ENCODE measurements at places on chromosomes 11 and 22.

GRCh38 chr11:34203377-34203871, 98.0 kb downstream of the NAT10 start:
- peak; percentile 25 for DNase-seq
- H3K27ac ChIP-seq: no peak overlapping the region
- H3K4me3 ChIP-seq: no peak overlapping the region

- DNase-seq: no peak
- H3K27ac ChIP-seq: no peak overlapping the region
These were observed 4.1 kb upstream of the CELSR1 start for GRCh38 chr22:46541536-46541935.

GRCh38 chr11:28296426-28296825, 188.2 kb downstream of the METTL15 start:
- H3K4me1 ChIP-seq: no peaks in the 10 kb centered on the region
- H3K27ac ChIP-seq: no peak overlapping the region
- H3K4me3 ChIP-seq: no peak overlapping the region
- peaks cover 47% of the 10 kb centered on the region for H3K36me3 ChIP-seq

- no peaks in the 10 kb centered on the region for H3K27me3 ChIP-seq
- DNase-seq: peak; percentile 30
- H3K36me3 ChIP-seq: no peaks in the 10 kb centered on the region
- H3K27ac ChIP-seq: no peak overlapping the region
- H3K4me3 ChIP-seq: no peak overlapping the region
- peaks cover 17% of the 10 kb centered on the region for H3K4me1 ChIP-seq
These were observed 386.3 kb downstream of the ETS1 start for GRCh38 chr11:128201009-128201408.

DNA sequence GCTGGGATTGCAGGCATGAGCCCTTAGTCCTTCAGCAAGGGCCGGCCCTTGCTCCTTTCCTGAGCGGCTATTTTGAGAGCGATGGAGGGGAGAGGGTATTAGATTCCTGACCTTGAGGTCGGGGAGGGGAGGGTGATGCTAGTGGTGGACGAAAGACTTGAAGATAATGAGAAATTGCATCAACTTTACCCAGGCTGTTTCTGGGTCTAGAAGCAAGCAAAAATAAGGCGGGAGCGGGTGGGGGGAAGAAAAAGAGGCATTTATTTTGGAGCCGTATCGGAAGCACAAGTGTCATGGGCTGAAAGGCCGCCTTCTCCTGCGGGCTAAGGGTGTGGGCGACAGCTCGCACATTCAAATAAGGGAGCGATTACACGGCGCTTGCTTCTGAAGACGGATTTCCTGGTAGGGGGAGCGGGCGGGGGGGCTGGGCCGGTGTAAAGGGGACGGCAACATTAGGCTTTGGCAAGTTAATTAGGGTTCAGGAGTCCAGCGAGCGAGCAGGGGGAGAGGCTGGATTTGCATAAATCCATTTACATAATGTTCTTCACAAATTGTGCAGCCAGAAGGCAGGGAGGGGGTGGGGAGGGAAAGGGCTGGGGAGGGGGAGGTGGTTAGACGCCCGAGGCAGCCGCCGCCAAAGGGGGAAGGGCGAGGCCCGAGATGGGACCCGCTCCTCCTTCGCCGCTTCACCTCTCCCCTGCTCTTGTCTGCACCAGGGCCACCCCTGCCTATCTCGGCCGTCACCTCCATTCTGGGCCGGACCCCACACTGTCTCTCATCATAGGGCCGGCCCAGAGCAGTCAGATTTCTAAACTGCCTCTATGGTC, 245.9 kb downstream of the MIAT start:
- H3K36me3 ChIP-seq: peaks cover under 1% of the 10 kb centered on the region
- peaks cover 6% of the 10 kb centered on the region for H3K4me1 ChIP-seq
- H3K4me3 ChIP-seq: no peak overlapping the region
- H3K27ac ChIP-seq: no peak overlapping the region

DNA sequence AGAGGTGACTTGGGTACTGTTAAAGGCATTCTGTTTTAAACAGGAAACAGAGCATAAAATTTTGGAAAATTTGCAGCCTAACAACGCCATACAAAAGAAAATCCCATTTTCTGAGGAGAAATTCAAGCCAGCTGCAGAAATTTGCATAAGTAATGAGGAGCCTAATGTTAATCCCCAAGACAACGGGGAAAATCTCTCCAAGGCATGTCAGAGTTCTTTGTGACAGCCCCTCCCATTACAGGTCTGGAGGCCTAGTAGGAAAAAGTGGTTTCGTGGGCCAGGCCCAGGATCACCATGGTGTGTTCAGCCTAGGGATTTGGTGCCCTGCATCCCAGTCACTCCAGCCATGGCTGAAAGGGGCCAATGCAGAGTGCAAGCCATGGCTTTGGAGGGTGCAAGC, 1333.1 kb upstream of the TENM4 start:
- no peak overlapping the region for H3K4me3 ChIP-seq
- no peaks in the 10 kb centered on the region for H3K27me3 ChIP-seq
- H3K36me3 ChIP-seq: no peaks in the 10 kb centered on the region
- no peak overlapping the region for H3K27ac ChIP-seq
- no peak for DNase-seq

DNA sequence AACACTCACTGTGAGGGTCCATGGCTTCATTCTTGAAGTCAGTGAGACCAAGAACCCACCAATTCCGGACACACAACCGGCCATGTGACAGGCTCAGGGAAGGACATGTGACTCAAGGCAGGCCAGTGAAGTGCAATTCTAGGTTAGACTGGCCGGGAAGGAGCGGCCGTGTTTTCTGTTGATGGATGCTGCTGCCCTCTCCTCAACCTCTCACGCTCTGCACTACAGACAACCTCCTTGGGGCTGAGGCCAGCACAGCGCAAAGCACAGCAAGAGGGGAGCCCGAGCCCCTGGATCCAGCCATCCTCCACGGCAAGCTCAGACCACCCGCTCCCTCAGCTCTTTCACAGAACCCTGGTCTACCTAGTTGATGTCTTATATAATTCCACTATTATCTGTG, 2.8 kb downstream of the NUDT8 start:
- H3K4me3 ChIP-seq: no peak overlapping the region
- no peaks in the 10 kb centered on the region for H3K36me3 ChIP-seq
- no peak overlapping the region for H3K27ac ChIP-seq
- peaks cover 6% of the 10 kb centered on the region for H3K4me1 ChIP-seq
- no peaks in the 10 kb centered on the region for H3K27me3 ChIP-seq
- DNase-seq: no peak

GRCh38 chr11:61749591-61750217, 2.7 kb upstream of the MYRF start:
- H3K4me1 ChIP-seq: peaks cover 9% of the 10 kb centered on the region
- no peak overlapping the region for H3K4me3 ChIP-seq
- H3K27me3 ChIP-seq: peaks cover 28% of the 10 kb centered on the region
- no peak for DNase-seq
- no peak overlapping the region for H3K27ac ChIP-seq

- no peak overlapping the region for H3K27ac ChIP-seq
- peaks cover 13% of the 10 kb centered on the region for H3K4me1 ChIP-seq
- no peak for DNase-seq
- H3K4me3 ChIP-seq: no peak overlapping the region
- no peaks in the 10 kb centered on the region for H3K36me3 ChIP-seq
These were observed 73.6 kb downstream of the MICAL3 start for GRCh38 chr22:17950651-17951214.

DNA sequence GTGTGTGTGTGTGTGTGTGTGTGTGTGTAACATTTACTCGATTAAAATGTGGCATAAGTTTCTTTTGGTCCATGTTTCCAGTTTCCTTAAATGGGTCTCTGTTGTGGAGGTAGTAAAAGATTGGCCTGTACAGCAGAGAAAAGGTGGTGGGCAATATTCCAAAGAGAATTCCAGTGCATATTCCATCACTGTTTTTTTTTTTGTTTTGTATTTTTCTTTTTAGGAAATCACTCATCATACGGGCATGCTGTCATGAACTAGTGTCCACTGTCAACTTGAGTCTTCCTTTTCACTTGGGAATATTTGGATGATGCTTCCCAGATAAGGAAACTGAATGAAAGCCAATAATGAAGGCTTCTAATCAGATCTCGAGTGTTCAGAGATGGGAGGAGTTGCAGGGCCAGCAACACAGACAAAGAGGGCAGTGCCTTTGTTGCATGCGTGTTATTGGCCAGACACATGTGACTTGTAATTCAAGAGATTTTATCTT, 95.2 kb upstream of the PDGFD start:
- no peaks in the 10 kb centered on the region for H3K27me3 ChIP-seq
- H3K4me3 ChIP-seq: no peak overlapping the region
- DNase-seq: no peak
- no peaks in the 10 kb centered on the region for H3K4me1 ChIP-seq

- DNase-seq: peak; percentile 25
- no peak within 1 kb of the TSS for H3K27ac ChIP-seq
- H3K27me3 ChIP-seq: peaks cover 9% of the 10 kb centered on the region
- H3K4me1 ChIP-seq: no peaks in the 10 kb centered on the region
- no peak within 1 kb of the TSS for H3K4me3 ChIP-seq
These were observed at the start of gene ANO3 for GRCh38 chr11:26331911-26332571. Gene ANO3, plus strand, starts transcription at chr11:26332130. Its CDS starts 146 bp downstream, at chr11:26332276.

DNA sequence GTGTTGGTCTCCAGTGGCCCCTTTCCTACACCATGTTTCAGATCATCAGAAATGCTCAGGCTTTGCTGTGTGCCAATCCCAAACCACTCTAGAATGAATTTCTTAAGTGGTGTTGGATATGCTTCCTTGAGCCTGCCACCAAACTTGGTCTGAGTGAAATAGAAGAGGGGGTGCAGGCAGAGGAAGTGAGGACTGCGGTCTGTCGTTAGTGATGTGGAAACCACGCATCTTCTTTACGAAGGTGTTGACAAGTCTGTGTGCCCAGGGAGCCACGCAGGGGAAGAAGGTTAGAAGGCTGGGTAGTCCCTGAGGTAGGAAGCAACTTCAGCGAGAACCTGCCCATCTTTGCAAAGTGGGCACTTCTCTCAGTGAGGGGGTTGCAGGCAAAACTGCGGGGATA, 187.4 kb upstream of the NAV2 start:
- no peak overlapping the region for H3K4me3 ChIP-seq
- no peak for DNase-seq
- no peak overlapping the region for H3K27ac ChIP-seq
- H3K27me3 ChIP-seq: peaks cover 12% of the 10 kb centered on the region
- no peaks in the 10 kb centered on the region for H3K36me3 ChIP-seq

DNA sequence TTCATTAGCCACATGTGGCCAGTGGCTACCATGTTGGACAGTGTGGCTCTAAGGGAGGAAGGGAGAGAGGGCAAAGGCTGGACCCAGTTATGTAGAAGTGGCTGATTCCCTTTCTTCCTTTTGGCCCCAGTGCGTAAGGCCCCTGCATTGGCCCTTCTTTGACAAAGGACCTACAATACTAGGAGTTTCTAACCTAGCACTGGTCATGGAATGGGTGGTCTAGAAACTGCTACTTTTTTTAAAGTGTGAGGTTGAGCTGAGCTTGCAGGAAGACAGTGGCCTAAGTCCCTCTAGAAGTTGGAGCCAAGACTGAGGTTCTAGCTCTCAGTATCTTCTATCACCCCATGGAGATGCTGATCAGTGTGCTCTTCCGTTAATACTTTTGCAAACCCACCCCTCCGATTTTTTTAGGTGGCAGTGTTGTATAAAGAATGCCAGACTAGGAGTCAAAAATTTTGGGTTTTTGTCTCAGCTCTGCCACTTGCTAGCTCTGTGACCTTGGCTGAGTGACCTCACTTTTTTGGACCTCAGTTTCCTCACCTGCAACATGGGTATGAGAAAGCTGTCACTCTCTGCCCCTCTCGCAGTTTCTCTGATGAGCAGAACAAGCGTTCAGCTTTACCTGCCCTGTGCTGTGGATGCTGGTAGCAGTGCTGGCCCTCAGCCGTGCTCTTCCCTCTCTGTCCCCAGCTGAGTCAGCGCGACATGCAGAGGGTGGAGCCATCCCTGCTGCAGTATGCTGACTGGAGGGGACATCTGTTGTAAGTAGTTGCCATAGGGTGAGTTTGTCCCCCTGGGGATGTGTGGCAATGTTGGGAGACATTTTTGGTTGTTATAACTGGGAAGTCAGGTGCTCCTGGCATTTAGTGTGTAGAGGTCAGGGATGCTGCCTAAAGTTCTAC, 6.9 kb downstream of the ACCS start:
- no peaks in the 10 kb centered on the region for H3K27me3 ChIP-seq
- no peak for DNase-seq
- no peaks in the 10 kb centered on the region for H3K4me1 ChIP-seq
- no peak overlapping the region for H3K27ac ChIP-seq
- peaks cover 13% of the 10 kb centered on the region for H3K36me3 ChIP-seq
- H3K4me3 ChIP-seq: no peak overlapping the region

DNA sequence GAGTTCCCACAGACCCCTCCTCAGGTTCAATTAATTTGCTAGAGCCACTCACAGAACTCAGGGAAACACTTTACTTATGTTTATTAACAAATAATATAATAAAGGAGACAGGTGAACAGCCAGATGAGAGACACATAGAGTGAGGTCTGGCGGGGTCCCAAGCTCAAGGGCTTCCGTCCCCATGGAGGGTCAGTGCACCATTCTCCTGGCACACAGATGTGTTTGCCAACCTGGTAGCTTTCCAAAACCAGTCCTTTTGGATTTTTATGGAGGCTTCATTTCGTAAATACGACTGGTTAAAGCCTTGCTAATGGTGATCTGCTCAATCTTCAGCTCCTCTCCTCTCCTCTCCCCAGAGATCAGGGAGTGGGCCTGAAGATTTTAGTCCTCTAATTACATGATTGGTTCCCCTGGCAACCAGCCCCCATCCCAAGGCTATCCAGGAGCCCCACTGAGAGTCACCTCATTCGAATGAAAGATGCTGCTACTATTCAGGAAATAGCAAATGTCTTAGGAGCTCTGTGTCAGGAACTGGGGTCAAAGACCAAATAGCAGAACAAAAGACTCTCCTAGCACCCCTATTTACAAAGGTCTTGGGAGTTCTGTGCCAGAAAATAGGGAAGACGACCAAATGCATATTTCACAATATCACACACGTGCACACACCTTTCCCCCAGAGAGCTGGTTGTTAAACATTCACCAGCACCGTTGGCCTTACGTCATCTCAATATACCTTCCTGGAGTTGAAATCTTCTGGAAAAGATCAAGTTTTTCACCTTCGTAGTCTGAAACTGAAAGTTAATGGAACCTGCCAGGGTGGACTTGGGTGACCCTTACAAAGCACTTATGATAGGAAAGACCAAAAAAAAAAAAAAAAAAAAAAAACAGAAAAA, 23.8 kb upstream of the CAPRIN1 start:
- no peaks in the 10 kb centered on the region for H3K4me1 ChIP-seq
- no peak overlapping the region for H3K27ac ChIP-seq
- H3K36me3 ChIP-seq: no peaks in the 10 kb centered on the region

GRCh38 chr22:49838771-49839717, 11.4 kb upstream of the BRD1 start:
- H3K27me3 ChIP-seq: no peaks in the 10 kb centered on the region
- DNase-seq: peak; percentile 93
- H3K4me1 ChIP-seq: peaks cover 36% of the 10 kb centered on the region

GRCh38 chr11:75924966-75925784, 110.2 kb downstream of the UVRAG start:
- no peak overlapping the region for H3K27ac ChIP-seq
- H3K4me1 ChIP-seq: peaks cover 3% of the 10 kb centered on the region
- no peaks in the 10 kb centered on the region for H3K27me3 ChIP-seq
- DNase-seq: no peak
- no peak overlapping the region for H3K4me3 ChIP-seq
- H3K36me3 ChIP-seq: no peaks in the 10 kb centered on the region
